ENCODE measurements at places on chromosomes 5 and 9. TPM values are rescaled to one million over a fixed set of nuclear protein-coding genes. Genes with fewer than 3 reads are reported as not detected.

The PLCXD3 gene
- not detected for total RNA-seq

DNA sequence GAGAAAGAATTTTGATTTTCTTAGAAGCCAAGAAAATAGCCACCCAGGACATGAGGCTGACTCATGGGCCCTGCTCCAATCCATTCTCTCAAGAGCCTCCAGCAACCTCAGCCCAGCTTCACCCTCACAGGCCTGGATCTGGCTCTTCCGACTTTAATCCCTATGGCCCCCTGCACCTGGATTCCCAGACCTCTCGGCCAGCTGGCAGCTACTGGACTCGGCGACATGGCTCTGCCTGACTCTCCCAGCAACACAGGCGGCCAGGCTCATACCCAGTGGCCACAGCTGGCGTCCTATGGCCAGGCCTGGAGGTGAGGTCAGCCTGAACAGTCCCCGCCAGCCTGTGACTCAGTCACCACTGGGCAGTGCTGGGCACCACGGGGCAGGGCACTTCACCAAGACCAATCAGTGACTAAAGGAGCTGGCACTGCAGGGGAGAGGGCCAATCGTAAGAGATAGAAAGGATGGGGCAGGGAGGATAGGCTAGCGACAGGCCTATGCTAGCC lies 6.2 kb upstream of the PDLIM4 start:
- peak; percentile 98 for DNase-seq

DNA sequence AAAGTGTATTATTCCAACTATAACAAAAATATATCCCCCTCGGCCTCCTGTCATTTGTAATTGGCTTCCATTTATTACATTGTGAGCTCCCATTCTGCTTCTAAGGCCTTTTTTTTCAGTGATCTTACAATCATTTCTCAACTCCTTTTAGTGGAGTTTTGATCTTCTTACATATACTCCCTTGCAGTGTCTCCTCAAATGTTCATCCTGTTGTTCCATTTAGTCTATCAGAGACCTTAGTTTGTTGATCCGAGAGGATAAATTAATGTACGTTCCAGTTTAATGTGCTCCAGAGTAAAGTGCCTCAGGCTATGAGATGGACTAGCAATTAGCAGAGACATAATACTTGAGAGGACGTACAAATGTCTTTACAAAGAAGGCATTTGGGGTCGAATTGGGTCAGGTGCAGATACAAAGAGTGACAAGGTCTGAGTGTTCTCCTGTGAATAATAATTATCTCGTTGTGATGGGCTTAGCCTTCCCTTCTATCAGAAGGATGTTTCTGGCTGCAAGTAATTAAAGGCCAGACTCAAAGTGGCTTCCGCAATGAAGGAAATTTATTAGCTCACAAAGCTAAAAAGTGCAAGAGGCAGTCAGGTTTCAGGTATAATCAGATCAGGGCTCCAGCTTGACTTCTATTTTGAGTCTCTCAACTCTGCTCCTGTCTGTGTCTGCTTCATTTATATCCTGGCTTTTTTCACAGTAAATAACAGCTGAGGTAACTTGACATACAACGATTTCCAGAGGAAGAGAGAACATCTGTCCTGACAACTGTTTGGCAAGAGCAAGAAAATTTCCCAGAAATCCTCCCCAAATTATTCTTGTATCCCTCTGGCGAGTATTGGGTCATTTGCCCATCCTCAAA lies 30.1 kb downstream of the ARRDC3 start:
- peak; percentile 22 for DNase-seq

- no peak for DNase-seq
These were observed 30.6 kb upstream of the KLF4 start for GRCh38 chr9:107520186-107520585.

DNA sequence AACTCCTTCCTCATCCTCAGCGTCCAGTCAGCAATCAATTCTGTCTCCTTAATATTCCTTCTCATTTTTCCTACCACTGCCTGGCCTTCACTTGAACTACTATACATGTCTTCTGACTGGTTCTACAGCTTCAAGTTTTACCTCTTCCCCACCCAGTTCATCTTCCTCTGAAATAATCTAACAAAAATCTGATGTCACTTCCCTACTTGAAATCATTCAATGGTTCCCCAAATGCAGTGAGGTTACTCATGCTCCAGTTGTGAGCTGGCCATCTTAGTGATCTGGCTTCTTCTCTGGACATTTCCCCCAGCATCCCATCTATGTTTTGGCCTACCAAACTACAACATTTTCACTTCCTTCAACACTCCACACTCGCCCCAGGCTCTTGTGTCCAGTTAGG lies 14.9 kb upstream of the TMEM267 start:
- no peak for DNase-seq

The SLC34A3 gene
- total RNA-seq, result 0.62 TPM

The C9 gene
- not detected for total RNA-seq

- no peak for DNase-seq
These were observed 22.0 kb downstream of the NUP188 start for GRCh38 chr9:128969491-128969890.

GRCh38 chr9:126985870-126986498 lies 71.4 kb downstream of the RALGPS1 start:
- peak; percentile 98 for DNase-seq

DNA sequence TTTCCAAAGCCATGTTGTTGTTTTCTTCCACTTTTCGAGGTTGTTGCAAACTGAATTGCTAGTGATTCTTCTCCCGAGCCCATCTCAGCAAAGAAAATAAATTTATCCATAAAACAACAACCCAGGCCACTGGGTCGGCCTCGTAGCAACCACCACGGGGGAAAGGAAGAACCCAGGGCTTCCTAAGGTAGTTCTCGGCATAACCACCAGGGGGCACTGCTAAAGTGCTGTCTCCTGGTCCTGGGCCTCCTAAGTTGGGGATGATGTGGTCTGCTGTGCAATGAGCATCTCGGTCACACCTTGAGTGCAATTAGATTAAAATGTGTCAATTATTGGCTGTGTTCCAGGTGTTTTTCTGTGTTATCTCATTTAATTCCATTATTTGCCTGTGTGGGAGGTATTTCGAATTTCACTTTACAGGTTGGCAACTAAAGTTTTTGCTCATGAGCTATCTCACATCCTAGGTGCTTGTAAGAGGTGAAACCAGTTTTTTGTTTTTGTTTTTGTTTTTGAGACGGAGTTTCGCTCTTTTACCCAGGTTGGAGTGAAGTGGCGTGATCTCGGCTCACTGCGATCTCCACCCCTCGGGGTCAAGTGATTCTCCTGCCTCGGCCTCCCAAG lies 102.8 kb upstream of the DAP start:
- DNase-seq, result peak; percentile 27

The SPINK5 gene
- not detected for total RNA-seq

GRCh38 chr5:108729242-108729615 lies 18.5 kb upstream of the FER start:
- no peak for DNase-seq

The CCDC183 gene
- total RNA-seq, result 3.4 TPM

DNA sequence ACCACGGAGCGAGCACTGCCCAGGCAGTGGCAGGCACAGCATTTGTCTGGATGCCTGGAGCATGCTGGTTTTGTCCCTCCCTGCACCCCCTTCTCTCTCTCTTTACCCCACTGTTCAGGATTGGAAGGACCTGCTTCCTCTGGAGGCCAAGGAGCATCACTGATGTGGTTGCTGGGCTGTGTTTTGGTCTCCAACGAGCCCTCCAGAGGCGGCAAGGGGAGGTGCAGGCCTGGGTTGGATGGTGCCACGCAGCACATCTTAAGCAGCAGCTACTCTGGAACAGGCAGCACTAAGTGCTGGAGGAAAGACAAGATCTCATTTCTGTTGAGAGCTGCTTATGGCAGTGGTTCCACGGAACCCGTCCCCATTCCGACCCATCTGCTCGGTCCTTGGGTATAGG lies 139.6 kb downstream of the CMYA5 start:
- no peak for DNase-seq

The CNTFR gene
- total RNA-seq, result 0.05 TPM
